ENCODE measurements at places on chromosomes 1 and 21. TPM values are rescaled to one million over a fixed set of nuclear protein-coding genes. Genes with fewer than 3 reads are reported as not detected.

DNA sequence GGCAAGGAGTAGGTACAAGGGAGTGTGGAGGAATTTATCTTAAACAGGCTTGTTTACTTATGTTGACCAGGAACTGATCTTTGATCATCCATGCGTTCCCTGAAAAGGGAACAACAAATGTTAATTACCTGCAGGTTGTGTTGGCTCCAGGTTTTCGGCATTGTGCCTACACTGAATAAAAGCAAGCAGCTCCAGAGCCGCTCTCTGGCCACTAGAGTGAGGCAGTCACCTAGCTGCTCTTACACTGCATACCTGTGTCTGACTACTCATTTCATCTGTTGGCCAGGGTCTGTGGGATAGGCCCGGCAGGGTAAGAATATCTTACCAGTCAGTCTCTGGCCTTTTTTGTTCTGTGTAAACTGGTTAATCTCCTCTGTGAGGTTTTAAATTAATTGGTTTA lies 183.6 kb downstream of the HFM1 start:
- H3K4me3 ChIP-seq: no peak overlapping the region
- H3K4me1 ChIP-seq: no peaks in the 10 kb centered on the region
- no peaks in the 10 kb centered on the region for H3K36me3 ChIP-seq
- no peak for DNase-seq
- H3K27ac ChIP-seq: no peak overlapping the region

- no peak for DNase-seq
- H3K27ac ChIP-seq: no peak overlapping the region
- no peaks in the 10 kb centered on the region for H3K27me3 ChIP-seq
- no peaks in the 10 kb centered on the region for H3K36me3 ChIP-seq
- H3K4me3 ChIP-seq: no peak overlapping the region
- H3K4me1 ChIP-seq: no peaks in the 10 kb centered on the region
Observed at GRCh38 chr1:9696793-9697192, 45.3 kb downstream of the PIK3CD start.

DNA sequence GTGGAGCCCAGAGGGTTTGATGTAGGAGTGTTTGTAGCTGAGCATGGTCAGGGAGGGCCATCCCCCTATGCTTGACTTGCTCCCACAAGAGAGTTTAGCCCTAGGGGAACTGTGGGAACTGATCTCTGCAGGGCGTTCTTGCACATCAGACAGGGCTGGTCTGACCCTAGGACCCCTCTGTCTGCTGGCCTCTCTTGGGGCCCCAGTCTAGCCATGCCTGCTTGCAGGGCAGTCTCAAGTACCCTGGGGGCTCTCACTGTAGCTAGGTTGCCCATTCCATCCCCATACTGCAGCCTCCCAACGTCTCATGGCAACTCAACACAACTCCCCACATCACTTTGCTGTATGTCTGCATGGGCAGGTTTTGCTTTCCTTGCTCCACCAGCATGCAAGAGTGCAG lies 1250.7 kb upstream of the B3GALT2 start:
- H3K4me3 ChIP-seq: no peak overlapping the region
- H3K27ac ChIP-seq: no peak overlapping the region
- H3K36me3 ChIP-seq: no peaks in the 10 kb centered on the region
- DNase-seq: no peak
- no peaks in the 10 kb centered on the region for H3K27me3 ChIP-seq

DNA sequence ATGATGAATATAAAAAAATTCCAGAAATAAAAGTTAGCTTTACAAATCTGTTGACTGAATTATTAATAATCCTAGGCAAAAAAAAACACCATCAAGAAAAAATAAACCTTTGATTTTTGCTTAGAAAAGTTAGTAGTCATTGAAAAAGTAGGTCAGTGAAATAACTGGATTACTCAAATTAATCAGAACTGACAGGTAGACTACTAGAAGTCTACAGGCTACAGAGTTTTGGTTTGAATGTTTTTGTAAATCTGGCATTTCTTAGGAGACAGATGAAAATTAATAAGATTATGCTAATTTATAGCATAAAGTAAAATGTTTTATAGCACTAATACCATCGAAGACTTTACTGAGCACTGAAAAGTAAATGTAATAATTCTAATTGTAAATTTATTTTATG lies 511.9 kb downstream of the PTPRC start:
- H3K27me3 ChIP-seq: no peaks in the 10 kb centered on the region
- H3K27ac ChIP-seq: no peak overlapping the region
- no peaks in the 10 kb centered on the region for H3K36me3 ChIP-seq
- no peak for DNase-seq
- H3K4me3 ChIP-seq: no peak overlapping the region

INKA2 gene
- total RNA-seq: 8.5 TPM

S100A14 gene
- 624 TPM for total RNA-seq

BLACAT1 gene
- total RNA-seq: 0.21 TPM

Data from Caco-2 (cell line).